Activated CD8-positive, alpha-beta T cell treated with anti-CD3 and anti-CD28 coated beads, Interleukin-2, amount 10 ng/mL, durations not matched to agents 7 days and 5 days (primary cell): ENCODE measurements at places on chromosomes 5 and 9. TPM values are rescaled to one million over a fixed set of nuclear protein-coding genes. Genes with fewer than 3 reads are reported as not detected.

The TAS2R1 gene
- total RNA-seq = not detected

DNA sequence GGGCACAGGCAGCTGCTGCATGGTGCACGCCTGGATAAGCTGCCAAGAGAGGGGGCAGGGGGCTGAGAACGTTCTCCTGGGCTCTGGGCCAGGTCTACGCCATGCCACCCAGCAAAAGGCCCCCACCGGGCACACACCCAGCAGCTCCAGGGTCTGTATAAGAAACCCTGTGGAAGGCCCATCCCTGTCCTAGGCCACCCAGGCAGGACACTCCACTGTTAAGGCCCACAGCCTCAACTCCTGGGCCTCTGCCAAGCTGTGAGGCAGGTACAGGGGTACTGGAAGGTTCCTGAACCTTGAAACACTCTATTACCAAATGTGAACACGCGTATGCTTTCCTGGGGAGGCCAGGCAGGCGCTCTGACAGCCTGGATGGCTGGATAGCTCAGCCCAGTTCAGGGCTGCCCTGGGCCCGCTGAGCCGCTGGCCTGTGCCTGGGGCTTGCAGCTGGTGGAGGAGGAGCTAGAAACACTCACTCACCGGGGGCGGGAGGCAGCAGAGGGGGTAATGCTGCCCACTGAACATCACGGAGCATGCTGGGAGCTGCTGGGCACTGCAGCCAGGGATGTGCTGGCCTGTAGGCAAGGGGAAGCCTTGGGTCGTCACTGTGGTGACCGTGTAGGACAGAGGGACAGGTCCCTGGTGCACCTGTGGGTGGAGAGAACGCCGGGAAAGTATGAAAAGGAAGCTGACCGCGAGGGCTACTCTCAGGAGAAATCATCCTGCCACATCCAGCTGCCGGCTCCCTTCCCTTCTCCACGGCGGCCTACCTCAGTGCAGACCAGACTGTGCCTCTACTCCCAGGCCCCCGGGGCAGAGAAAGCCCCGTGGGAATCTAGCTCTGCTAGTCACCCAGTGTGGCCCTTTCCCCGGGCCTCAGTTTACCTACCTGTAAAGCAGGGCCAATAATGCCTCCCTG, 6.0 kb downstream of the RNF44 start:
- DNase-seq = peak; percentile 50
- H3K27ac ChIP-seq = peak overlapping the region; percentile 96
- peaks cover 73% of the 10 kb centered on the region for H3K36me3 ChIP-seq
- no peaks in the 10 kb centered on the region for H3K27me3 ChIP-seq

DNA sequence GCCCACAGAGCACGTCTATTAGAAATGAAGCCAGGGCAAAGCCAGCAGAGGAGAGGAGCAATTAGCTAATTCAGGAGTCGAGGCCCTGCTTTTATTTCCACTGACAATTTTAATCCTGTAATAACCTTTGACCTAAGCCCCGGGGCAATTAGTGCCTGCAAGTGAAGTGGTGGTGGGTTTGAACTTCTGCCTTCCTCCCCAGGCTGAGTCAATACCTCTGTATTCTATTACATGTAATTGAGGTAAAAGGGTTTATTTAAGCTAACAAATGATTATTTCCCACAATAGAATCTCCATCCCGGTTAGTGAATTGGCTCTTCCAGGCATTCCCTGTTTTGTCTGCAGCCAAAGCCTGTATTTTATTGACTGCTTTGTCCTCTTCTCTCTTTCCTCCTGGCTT, 49.9 kb downstream of the FGF18 start:
- H3K4me1 ChIP-seq = no peaks in the 10 kb centered on the region
- peaks cover 2% of the 10 kb centered on the region for H3K27me3 ChIP-seq

The CCL27 gene
- not detected for total RNA-seq

DNA sequence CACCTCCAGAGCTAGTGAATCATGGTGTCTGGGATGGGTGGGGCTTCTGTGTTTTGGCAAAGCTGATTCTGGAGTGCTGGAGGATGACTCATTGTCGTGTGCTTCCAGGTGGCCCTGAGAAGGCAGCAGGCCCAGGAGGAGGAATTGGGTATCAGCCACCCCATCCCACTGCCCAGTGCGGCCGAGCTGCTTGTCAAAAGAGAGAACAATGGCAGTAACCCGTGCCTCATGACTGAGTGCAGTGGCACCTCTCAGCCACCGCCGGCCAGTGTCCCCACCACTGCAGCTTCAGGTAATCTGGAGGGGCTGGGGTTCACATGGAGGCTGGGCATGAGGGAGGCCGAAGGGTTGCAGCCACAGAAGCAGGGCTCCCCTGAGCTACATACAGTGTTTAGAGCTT, 5.4 kb downstream of the DMRT1 start:
- H3K4me3 ChIP-seq = no peak overlapping the region
- DNase-seq = no peak
- peaks cover 46% of the 10 kb centered on the region for H3K27me3 ChIP-seq
- no peaks in the 10 kb centered on the region for H3K36me3 ChIP-seq
- no peak overlapping the region for H3K27ac ChIP-seq

GRCh38 chr9:109880276-109881169, 100.5 kb downstream of the PALM2AKAP2 start:
- H3K4me1 ChIP-seq = no peaks in the 10 kb centered on the region
- no peak overlapping the region for H3K4me3 ChIP-seq
- H3K27ac ChIP-seq = no peak overlapping the region

GRCh38 chr5:149759986-149760853, 30.1 kb downstream of the PPARGC1B start:
- peaks cover 4% of the 10 kb centered on the region for H3K4me1 ChIP-seq
- H3K4me3 ChIP-seq = no peak overlapping the region
- no peak overlapping the region for H3K27ac ChIP-seq

DNA sequence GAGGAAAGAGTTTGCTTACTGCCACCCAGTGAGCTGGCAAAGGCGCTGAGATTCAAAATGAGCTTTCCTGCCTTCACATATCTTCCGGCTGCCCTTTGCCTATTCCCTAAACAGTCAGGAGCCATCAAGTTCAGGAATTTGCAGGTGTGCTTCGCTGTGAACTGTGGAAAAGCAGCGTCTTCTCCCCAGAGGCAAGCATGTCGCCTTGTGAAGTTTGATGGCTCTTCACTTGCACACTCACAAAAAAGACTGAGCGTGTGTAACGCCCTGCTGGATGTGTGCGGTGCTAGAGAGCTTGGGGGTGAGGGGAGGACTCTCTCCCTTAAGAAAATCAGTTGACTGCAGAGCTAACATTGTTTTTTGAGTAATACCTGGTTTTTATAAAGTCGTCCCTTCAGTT, 288.7 kb downstream of the DOCK8 start:
- H3K36me3 ChIP-seq = no peaks in the 10 kb centered on the region
- H3K27ac ChIP-seq = no peak overlapping the region
- H3K4me1 ChIP-seq = peaks cover 8% of the 10 kb centered on the region

DNA sequence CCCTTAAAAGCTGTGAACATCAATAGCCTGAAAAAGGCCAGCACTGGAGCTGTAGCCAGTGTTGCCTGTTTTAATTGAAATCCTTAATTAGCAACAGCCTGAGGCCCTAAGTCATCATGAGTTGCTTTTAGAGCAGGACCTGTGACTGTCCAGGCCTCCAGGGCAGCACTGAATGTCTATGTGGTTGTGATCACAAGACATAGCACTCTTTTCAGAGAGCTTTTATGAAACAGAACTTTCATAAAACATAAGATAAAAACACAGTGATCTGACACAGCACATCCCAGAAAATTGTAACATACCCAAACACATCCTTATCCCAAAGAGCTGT, 85.5 kb upstream of the MYO10 start:
- H3K4me3 ChIP-seq = no peak overlapping the region
- H3K36me3 ChIP-seq = no peaks in the 10 kb centered on the region
- H3K4me1 ChIP-seq = no peaks in the 10 kb centered on the region
- H3K27ac ChIP-seq = no peak overlapping the region
- no peak for DNase-seq

The SLC24A2 gene
- not detected for total RNA-seq

DNA sequence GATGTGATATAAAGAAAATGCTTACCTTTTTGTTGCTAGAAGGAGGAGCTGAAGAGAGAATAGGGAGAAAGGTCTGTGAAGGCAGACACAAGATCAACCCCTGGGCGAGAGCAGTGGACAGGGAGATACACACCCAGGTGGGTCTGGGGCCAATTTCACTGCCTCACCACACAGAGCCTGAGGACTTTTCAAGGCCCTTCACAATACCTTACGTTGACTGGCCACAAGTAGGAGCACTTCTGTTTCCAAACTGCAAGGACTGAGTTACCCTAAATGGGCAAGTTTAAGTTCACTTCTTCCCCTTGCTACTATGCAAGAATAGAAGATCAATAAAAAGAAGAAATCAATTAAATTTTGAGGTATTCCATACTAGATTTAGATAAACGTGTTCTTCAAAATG, 174.5 kb upstream of the SLC12A2 start:
- H3K27me3 ChIP-seq = peaks cover 8% of the 10 kb centered on the region
- H3K4me3 ChIP-seq = no peak overlapping the region
- no peaks in the 10 kb centered on the region for H3K36me3 ChIP-seq
- H3K4me1 ChIP-seq = no peaks in the 10 kb centered on the region

The MAMDC4 gene
- total RNA-seq = 15.8 TPM

- H3K27ac ChIP-seq = no peak overlapping the region
- no peak for DNase-seq
- H3K4me1 ChIP-seq = no peaks in the 10 kb centered on the region
- no peak overlapping the region for H3K4me3 ChIP-seq
Measured at GRCh38 chr9:99465231-99465907, 243.3 kb downstream of the SEC61B start.

DNA sequence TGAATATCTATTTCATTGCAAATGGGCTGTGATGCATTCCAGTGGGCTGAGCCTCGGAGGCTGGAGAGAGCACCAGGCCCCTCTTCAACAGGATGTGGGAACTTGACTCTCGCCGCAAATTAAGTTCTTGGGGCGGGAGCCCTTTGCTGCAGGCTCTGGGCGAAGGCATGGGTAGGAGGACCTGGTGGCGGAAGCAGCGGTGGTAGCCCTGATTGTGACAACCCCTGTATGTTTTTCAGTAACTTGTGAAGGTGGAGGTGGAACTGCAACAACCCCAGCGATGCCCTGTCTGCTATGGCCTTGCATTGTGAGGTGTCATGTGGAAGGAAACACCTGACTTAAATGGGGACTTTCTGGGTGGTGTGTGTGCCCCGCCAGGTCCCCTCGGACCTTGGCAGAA, 9.4 kb downstream of the FYB1 start:
- peaks cover 11% of the 10 kb centered on the region for H3K36me3 ChIP-seq
- peak overlapping the region; percentile 66 for H3K4me3 ChIP-seq
- H3K27ac ChIP-seq = peak overlapping the region; percentile 93
- DNase-seq = peak; percentile 92
- H3K27me3 ChIP-seq = no peaks in the 10 kb centered on the region

DNA sequence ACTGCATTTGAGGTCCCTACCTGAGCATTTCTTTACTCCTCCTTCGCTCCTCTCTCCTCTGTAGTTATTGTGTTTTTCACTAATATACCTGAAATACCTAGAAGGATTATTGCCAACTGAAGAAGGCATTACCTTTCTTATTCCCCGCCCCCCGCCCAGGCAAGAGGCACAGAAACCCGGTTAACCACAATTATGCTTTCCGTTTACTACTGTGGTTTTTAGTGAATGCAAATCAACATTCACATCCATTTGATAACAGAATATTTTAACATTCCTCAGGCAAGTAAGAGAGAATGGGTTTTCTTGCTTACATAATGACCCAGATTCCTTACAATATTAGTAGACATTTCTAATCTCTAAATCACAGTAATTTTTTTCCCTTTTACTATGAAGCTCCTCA, 136.9 kb downstream of the PCSK5 start:
- H3K4me1 ChIP-seq = peaks cover 67% of the 10 kb centered on the region
- H3K27ac ChIP-seq = peak overlapping the region; percentile 56
- peaks cover 35% of the 10 kb centered on the region for H3K36me3 ChIP-seq
- no peak for DNase-seq
- H3K4me3 ChIP-seq = peak overlapping the region; percentile 45

The CTXN3 gene
- not detected for total RNA-seq

- DNase-seq = no peak
- H3K4me3 ChIP-seq = peak overlapping the region; percentile 39
- peaks cover 34% of the 10 kb centered on the region for H3K4me1 ChIP-seq
- peak overlapping the region; percentile 55 for H3K27ac ChIP-seq
- no peaks in the 10 kb centered on the region for H3K36me3 ChIP-seq
Measured at GRCh38 chr9:35688558-35689541, 875 bp downstream of the TPM2 start.

The ARPC5L gene
- total RNA-seq = 86.0 TPM

GRCh38 chr5:131607903-131608540, 27.0 kb downstream of the RAPGEF6 start:
- peak overlapping the region; percentile 73 for H3K27ac ChIP-seq
- peaks cover 36% of the 10 kb centered on the region for H3K4me1 ChIP-seq
- H3K27me3 ChIP-seq = no peaks in the 10 kb centered on the region
- DNase-seq = no peak

The LHX2 gene
- total RNA-seq = not detected

- no peak overlapping the region for H3K4me3 ChIP-seq
- no peaks in the 10 kb centered on the region for H3K36me3 ChIP-seq
- no peak for DNase-seq
- no peak overlapping the region for H3K27ac ChIP-seq
- no peaks in the 10 kb centered on the region for H3K4me1 ChIP-seq
- peaks cover 28% of the 10 kb centered on the region for H3K27me3 ChIP-seq
Measured at GRCh38 chr5:38536968-38537367, 19.5 kb downstream of the LIFR start.

- H3K4me3 ChIP-seq = no peak overlapping the region
- H3K27me3 ChIP-seq = peaks cover 16% of the 10 kb centered on the region
- H3K27ac ChIP-seq = no peak overlapping the region
- DNase-seq = no peak
- peaks cover 3% of the 10 kb centered on the region for H3K4me1 ChIP-seq
Measured at GRCh38 chr9:113674436-113674835, 201.7 kb upstream of the ZNF618 start.
